CD4-positive, alpha-beta T cell treated with Interleukin-17A for 4 hours (primary cell): ENCODE measurements at places on chromosomes 2 and 18.

GRCh38 chr2:220143336-220143735, 515.9 kb downstream of the SLC4A3 start:
- DNase-seq: no peak

- no peak for DNase-seq
Observed at GRCh38 chr18:55124078-55124763, 165.0 kb upstream of the CCDC68 start.

DNA sequence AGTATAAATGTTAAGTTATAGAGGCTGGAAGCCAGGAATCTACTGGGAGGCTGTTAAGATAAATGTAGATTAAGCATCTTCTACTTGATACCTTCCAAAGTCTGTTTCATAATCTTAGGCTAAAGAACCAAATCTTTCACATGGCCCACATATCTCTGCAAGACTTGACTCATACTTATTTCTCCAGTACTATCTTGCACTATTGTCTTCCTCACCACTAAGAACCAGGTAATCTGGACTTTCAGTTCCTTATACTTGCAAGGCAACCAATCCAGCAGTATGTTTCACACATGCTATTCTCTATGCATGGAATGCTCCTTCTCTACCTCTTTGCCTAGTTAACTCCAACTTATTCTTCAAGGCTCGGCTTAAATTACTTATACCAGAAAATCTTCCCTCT, 62.2 kb downstream of the RBMS1 start:
- no peak for DNase-seq

GRCh38 chr2:118291251-118291880, 203.1 kb downstream of the INSIG2 start:
- DNase-seq: no peak

- DNase-seq: no peak
Observed at GRCh38 chr2:58047961-58048360, 1.4 kb downstream of the VRK2 start.

DNA sequence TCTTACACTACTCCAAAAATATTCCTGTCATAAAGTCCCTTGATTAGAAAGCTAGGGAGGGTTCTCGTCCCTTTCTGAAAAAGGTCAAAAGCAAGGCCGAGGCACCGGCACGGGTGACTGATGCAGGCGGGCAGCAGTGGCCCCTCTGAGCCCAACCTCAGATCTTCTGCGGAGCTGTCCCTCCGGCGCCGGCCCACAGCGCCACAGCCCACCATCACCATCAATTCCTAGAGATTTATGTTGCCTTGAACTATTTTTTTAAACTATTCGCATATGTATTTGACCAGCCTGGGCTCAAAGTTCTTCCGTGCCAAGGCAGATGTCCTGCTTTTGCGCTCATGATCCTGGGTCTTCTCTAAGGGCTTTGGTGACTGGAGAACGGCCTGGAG, 26.8 kb downstream of the PRELID3A start:
- DNase-seq: no peak

DNA sequence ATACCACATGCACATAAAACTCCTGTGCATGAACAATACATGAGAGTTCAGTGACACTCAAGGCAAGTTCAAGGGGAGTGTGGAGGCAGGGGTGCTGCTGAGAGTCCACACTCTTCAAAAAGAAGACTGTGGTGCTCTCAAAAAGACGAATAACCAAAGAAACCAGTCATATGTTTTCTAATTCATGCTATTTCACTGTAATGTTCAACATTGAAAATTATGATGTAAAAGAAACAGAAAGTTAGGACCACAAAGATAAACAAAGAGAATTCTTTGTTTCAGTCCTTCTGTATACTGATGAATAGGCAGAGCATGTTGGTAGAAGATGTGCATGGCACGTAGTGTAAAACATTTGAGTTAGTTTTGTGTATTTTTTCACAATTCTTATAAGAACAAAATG, 864.2 kb upstream of the LRATD1 start:
- no peak for DNase-seq
